ENCODE measurements at places on chromosomes 6 and 20. TPM values are rescaled to one million over a fixed set of nuclear protein-coding genes. Genes with fewer than 3 reads are reported as not detected.
A peak's percentile ranks its signal among the peaks of the same experiment; 100 is the strongest.

GRCh38 chr20:4051413-4052138, 36.2 kb upstream of the RNF24 start:
- H3K4me3 ChIP-seq: no peak overlapping the region
- H3K4me1 ChIP-seq: no peaks in the 10 kb centered on the region
- H3K27ac ChIP-seq: no peak overlapping the region
- no peaks in the 10 kb centered on the region for H3K27me3 ChIP-seq
- no peaks in the 10 kb centered on the region for H3K36me3 ChIP-seq

GRCh38 chr20:58593880-58594638, 57.0 kb upstream of the STX16 start:
- H3K36me3 ChIP-seq: no peaks in the 10 kb centered on the region
- DNase-seq: no peak
- H3K27me3 ChIP-seq: peaks cover 7% of the 10 kb centered on the region
- H3K4me3 ChIP-seq: no peak overlapping the region

DNA sequence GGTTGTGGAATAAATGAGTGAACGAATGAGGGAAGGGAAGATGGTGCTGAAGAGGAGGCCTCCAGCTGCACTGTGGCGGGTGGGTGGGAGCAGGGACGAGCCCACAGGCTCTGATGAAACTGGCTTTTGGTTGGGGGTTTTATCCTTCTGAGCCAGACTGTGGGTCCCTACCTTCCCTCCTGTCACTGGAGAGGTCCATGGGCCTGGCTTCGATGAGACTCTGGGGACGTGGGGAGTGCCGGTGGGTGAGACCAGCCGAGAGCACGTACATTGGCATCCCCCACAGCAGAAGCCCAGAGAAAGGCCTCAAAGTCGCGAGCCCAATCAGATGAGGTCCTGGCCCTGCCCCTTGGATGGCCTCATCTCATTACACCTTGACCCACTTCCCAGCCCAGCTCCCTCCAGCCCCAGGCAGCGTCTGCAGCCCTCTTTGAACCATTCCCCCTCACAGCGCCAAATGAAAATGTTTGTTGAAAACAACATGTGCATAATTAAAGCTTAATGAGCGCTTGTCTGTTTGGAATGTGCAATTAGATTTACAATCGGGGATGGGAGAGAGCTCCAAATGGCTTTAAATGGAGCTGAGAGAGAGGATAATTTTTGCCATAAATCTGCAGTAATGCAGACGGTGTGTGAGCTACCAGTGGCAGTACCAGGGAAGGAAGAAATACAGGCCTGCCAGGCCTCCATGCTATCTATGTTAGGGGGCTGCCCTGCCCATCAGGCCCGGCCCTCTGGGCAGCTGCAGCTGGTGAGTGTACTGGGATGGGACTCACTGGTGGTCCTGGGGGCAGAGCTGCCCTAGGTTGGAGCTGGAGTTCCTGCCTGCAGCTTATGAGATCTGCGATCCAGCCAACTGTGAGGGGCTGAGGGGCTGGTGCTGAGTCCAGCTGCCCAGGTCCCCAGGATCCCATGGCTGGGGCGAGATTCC, 47.2 kb downstream of the TOX2 start:
- no peak overlapping the region for H3K27ac ChIP-seq
- H3K4me1 ChIP-seq: no peaks in the 10 kb centered on the region

DNA sequence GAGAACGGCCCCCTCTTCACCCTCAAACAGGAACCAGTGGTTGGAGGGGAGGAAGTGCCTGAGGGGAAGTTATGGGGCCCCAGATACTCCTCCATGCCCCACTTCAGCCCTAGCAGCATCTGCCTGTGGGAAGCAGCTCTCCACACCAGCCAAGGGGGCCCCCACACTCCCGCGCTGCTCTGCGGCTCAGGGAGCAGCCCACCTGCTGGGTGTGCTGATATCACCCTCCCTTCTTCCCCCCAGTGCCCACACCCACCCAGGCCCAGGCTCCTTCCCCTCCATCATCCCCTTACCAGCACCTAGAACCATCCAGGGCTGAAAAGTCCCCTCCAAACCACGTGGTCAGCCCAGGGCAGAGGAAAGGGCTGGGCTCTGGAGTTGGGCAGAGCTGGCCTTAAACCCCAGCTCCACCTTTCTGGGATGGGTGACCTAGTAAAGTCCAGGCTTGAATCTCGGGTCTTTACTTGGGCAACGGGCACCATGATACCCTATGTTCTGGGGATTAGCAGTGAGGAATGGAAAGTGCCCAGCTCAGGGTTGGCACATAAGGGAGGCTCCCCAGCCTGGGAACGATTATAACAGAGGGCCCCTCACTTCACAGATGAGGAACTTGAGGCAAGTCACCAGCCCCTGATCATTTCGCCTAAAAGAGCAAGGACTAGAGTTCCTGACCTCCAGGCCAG, 663 bp downstream of the LST1 start:
- H3K4me1 ChIP-seq: peaks cover 4% of the 10 kb centered on the region
- H3K27me3 ChIP-seq: peaks cover 16% of the 10 kb centered on the region
- H3K4me3 ChIP-seq: peak overlapping the region; percentile 1
- no peak overlapping the region for H3K27ac ChIP-seq
- no peaks in the 10 kb centered on the region for H3K36me3 ChIP-seq

DNA sequence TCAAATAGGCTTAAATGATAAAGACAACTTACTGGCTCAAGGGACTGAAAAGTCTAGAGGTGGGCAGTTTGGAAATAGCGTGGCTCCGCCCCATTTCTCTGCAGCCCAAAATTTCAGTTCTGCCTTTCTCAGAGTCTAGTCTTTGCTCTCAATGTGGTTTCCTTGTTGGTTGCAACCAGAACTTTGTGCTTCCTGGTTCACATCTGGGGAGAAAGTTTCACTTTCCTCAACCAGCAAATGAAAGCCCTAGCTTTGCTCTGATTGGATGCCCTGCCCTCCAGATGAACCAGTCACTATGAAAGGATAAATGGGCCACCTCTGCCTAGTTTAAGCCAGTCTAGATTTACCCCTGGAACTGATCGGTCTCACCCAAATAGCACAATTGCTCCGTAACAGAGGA, 14.9 kb downstream of the SYCP2L start:
- H3K4me3 ChIP-seq: no peak overlapping the region
- DNase-seq: no peak
- no peaks in the 10 kb centered on the region for H3K27me3 ChIP-seq
- H3K4me1 ChIP-seq: no peaks in the 10 kb centered on the region
- no peak overlapping the region for H3K27ac ChIP-seq

GRCh38 chr6:137216106-137216505, 3.1 kb downstream of the IFNGR1 start:
- DNase-seq: peak; percentile 34
- H3K27me3 ChIP-seq: no peaks in the 10 kb centered on the region
- H3K4me1 ChIP-seq: peaks cover 19% of the 10 kb centered on the region
- peak overlapping the region; percentile 92 for H3K27ac ChIP-seq
- peaks cover 4% of the 10 kb centered on the region for H3K36me3 ChIP-seq

DNA sequence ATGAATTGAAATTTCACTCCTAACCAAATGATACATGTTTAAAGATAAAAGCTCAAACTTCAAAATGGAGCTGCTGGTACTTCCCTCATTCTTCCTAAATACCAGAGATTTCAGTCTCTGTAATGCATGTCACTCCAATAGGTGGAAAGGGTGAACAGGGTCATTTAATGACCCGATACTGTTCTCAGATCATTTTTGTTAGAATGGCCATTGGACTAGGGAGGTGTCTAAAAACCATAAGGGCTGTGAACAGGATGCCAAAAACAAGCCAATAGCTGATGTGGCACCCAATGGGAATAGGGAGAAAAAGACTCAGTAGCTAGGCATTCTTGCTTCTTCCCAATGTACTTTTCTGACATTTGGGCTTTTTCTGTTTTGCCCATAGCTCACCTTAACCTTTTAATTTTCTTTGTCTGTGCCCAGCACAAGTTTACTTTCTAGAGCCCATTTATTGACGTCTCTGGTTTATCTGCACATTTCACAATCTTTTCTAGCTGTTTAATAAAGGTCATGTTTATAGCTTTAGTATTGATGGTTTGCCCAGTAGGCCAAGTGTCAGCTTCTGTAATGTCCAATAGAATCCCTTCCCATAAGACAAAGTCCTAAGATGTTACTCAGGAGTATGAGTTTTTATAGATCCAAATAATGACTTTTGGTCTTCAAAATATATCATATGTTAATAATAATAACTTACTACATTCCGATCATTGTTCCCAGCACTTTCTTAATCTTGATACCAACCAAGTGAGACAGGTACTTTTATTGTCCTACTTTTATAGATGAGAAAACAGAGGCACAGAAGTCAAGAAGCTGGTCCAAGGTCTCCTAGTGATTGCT, 24.3 kb upstream of the FLRT3 start:
- H3K4me3 ChIP-seq: no peak overlapping the region
- H3K36me3 ChIP-seq: no peaks in the 10 kb centered on the region
- H3K4me1 ChIP-seq: no peaks in the 10 kb centered on the region
- H3K27ac ChIP-seq: no peak overlapping the region
- DNase-seq: peak; percentile 70

GRCh38 chr6:158072083-158072721, 90.5 kb downstream of the SYNJ2 start:
- H3K4me1 ChIP-seq: peaks cover 15% of the 10 kb centered on the region
- H3K4me3 ChIP-seq: no peak overlapping the region

DNA sequence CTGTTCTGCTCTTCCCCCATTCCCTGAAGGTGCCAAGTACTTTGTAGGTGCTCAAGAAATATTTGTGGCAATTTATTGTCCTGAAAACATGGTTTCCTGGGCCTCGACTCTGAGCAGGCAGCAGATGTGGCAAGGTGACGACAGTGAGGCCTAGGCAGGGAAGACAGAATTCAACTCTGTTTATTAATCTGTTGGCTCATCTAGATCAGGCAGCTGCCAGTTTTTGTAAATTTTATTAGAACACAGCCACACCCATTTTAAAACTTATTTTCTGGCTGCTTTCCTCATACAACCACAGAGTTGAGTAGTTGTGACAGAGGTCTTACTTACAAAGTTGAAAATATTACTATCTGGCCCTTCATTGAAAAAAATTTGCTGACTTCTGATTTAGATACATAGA, 24.5 kb downstream of the MAPK14 start:
- no peaks in the 10 kb centered on the region for H3K27me3 ChIP-seq
- H3K27ac ChIP-seq: no peak overlapping the region
- no peak for DNase-seq
- H3K4me3 ChIP-seq: no peak overlapping the region

DNA sequence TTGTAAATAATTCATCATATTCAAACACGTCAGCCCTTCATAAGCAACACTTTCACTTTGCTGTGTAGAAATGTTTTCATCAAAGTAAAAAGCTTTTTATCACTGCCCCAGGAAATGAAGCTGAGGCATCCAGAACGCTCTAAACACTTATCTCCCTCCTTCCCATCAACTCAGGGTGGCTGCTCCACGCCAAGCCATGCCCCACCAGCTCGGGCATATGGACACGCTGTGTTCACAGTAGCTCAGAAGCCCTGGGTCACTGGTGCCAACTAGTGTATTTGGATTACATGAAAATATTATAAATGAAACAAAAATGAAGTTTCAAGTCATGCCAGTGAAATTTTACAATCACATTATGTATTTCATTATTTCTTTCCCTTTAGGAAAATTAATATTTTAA, 10.3 kb downstream of the PDE10A start:
- no peak overlapping the region for H3K4me3 ChIP-seq
- no peaks in the 10 kb centered on the region for H3K36me3 ChIP-seq
- no peak for DNase-seq
- peaks cover 11% of the 10 kb centered on the region for H3K27me3 ChIP-seq
- no peak overlapping the region for H3K27ac ChIP-seq

DNA sequence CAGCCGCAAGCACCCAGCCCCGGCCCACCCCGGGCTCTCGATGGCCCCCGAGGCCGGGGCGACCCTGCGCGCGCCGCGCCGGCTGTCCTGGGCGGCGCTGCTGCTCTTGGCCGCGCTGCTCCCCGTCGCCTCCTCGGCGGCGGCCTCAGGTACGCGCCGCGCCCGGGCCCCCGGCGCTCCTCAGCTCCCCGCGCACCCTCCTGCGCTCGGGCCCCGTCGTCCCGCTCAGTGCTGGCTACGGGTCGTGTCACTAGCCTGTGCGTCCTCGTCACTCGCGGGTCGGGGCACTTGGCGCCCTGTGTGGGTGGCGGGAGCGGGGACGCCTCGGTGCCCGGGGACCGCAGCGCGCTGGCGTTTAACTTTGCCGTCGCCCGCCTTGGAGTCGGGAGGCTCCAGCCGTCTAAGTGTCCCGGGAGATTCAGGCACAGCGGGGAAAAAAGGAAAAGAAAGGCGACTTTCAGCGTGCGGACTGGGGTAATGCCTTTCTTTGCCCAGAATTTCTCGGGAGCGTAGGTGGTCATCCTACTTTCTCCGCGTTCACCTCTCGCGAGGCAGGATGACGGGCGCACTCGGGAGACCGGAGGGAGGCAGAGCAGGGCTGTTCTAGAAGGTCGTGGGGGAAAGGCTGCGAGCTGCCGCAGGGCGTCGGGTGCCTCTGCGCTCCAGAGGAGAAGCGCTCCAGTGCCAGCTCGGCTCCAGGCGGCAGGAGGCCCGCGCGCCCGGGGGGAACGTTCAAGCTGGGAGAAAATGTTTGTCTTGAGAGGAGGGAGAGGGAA, 545 bp downstream of the FNDC1 start:
- no peak for DNase-seq
- peaks cover 77% of the 10 kb centered on the region for H3K27me3 ChIP-seq
- peaks cover 3% of the 10 kb centered on the region for H3K4me1 ChIP-seq
- H3K27ac ChIP-seq: peak overlapping the region; percentile 48
- peak overlapping the region; percentile 52 for H3K4me3 ChIP-seq

GRCh38 chr6:1336246-1336843, 24.4 kb downstream of the FOXQ1 start:
- H3K4me3 ChIP-seq: no peak overlapping the region
- peaks cover 11% of the 10 kb centered on the region for H3K27me3 ChIP-seq
- H3K27ac ChIP-seq: peak overlapping the region; percentile 64
- H3K36me3 ChIP-seq: no peaks in the 10 kb centered on the region
- DNase-seq: peak; percentile 72

DNA sequence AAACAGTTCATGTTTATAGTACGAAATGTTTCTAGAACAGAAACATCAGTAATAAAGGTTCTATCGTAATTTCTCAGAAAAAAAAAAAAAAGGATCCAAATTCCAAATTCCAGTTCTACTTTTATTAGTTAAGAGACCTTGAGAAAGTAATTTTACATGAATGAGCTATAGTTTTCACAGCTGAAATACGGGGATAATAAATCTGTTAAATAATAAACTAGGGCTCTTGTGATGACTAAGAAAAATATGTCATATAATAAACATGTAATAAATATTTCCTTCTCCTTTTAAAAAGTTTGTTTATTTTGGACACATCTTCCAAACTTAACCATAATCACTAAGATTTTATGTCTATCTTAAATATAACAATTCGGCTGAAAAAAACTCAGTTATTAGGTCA, 17.8 kb downstream of the RARS2 start:
- peak; percentile 80 for DNase-seq
- peak overlapping the region; percentile 91 for H3K27ac ChIP-seq
- peaks cover 27% of the 10 kb centered on the region for H3K4me1 ChIP-seq
- H3K36me3 ChIP-seq: no peaks in the 10 kb centered on the region
- no peak overlapping the region for H3K4me3 ChIP-seq

GRCh38 chr6:156862711-156863110, 85.5 kb downstream of the ARID1B start:
- DNase-seq: no peak
- no peaks in the 10 kb centered on the region for H3K4me1 ChIP-seq
- no peak overlapping the region for H3K27ac ChIP-seq
- no peaks in the 10 kb centered on the region for H3K36me3 ChIP-seq
- no peak overlapping the region for H3K4me3 ChIP-seq

ARG1 gene
- polyA plus RNA-seq: 0.72 TPM

PTK6 gene
- polyA plus RNA-seq: 0.31 TPM

OR14J1 gene
- not detected for polyA plus RNA-seq

Data from large intestine (tissue), 12 donors.